ENCODE measurements at places on chromosomes 3 and 15.

DNA sequence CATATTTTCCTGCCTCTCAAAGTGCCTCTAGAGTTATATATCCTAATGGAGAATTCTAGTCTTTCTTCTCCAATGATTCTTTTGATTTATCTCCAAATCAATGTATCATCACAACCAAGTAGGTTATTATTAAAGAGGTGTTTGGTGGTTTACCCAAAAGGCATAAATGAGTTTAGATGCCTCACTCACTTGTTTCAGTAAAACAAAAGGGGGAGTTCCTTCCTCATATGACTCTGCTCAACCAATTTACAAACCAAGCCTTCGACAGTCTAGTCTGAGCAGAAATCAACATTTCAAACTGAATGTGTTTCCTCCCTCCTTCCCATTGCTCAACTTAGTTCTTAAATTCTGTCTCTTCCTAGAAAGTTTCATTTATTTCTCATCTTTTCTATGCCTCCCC, 116.5 kb downstream of the TNIK start:
- no peak for DNase-seq

DNA sequence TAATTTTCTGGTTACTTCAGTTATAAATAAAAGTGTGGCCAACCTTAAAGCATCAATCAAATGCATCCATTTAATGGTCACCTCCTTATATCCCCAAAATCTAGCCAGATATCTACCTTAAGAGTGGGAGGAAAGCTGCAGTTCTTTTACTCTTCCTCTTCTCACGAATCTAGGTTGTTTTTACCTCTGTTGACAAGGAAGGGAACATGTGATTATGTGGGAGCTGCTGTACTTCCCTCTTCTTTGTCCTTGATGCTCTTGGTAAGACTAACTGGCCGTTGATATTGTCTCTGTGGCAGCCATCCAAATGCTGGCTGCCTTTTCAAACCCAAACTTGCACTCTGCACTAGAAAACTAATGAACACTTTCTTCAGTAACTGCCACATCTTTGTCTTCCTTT, 275.3 kb upstream of the CADM2 start:
- no peak for DNase-seq

DNA sequence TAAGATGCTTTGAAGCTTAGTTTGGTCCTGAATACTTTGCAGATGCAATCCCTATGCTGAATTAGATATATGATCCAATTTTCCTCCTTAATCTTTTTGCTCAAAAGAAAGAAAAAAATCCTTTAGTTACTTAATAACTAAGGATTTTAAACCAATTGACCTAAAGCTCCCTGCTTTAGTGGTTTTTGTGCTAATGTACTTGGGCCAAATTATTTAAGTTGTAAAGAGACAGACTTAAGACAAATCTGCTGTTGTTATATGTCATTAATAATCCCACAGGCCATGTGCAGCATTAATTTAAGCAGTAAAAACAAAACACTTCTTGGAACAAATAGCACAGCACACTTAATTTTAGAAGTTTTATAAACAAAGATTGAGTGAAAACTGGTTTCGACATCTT, 776.1 kb upstream of the SEMA6D start:
- DNase-seq = no peak

DNA sequence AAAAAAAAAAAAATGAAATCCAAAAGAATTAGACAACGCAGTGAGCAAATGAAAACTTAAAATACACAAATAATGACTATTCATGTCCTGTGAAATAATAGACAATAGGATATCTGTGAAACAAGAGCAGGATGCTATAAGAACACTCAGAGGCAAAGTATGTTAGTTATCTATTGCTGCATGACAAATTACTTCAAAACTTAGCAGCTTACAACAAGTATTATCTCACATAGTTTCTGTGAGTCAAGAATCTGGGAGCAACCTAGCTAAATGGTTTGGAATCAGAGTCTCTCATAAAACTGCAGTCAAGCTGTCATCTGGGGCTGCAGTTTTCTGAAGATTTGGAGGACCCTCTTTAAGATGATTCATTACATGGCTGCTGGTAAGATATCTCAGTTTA, 36.5 kb upstream of the ZMAT3 start:
- no peak for DNase-seq

- DNase-seq = no peak
These were observed 11.0 kb upstream of the PPP4R2 start for GRCh38 chr3:72985576-72985975.

DNA sequence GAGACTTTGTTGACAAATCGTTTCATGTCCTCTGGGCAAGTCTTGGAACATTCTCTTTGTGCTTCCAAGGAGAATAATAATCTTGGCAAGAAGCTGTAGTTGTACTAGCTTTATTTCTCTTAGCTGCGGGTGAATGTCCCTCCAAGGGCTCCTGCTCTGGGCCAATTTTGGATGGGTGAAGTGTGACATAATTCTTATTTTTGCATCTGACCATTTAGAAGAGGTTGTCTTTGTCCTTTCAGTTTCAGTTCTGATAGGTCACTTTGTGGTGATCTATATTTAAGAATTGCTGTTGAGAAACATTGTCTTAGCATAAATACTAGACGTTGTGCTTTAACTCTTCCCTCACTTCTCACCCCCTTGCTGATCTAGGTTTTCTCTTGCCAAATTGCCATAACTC, 164.8 kb upstream of the RORA start:
- DNase-seq = no peak

DNA sequence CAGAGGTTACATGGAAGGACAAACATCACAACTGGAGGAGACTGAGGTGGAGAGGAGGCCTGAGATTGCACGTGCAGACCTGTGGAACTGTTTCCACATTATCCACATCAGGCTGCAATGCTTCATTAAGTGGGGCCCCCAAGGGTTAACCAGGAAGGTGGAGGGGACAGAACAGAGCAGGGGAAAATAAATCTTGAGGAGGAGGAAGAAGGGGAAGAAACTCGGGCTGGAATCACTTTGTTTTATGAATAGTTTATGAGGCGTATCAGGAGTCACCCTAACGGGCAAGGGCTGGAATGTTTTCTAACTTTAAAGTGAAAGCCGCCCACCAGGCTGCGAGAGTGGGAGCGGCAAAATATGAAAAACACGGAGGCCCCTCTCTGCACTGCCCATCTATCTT, 154.9 kb downstream of the WNT5A start:
- no peak for DNase-seq

DNA sequence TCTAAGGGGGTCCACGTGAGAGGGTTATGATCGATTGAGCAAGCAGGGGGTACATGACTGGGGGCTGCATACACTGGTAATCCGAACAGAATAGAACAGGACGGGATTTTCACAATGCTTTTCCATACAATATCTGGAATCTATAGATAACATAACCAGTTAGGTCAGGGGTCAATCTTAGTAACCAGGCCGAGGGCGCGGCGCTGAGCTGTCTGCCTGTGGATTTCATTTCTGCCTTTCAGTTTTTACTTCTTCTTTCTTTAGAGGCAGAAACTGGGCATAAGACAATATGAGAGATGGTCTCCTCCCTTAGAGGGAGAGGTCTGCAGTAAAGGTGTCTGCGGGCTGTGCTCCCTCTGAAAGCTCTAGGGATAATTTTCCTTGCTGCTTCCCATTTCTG, 261.3 kb downstream of the XXYLT1 start:
- DNase-seq = no peak

DNA sequence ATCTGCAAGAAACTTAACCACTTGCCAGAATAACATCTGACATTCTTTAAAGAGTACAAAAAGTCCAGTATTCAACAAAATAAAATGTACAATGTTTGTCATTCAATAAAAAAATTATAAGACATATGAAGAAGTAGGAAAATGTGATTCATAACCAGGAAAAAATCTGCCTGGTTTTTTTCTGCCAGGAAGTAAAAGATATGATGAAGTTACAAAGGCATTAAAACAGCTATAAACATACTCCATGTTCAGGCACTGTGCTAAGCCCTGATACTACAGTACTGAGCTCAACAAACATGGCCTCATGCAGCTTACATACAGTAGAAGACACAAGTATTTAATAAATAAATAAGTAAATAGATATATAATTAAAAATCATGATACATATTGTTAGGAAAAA, 178.4 kb upstream of the STT3B start:
- DNase-seq = no peak

DNA sequence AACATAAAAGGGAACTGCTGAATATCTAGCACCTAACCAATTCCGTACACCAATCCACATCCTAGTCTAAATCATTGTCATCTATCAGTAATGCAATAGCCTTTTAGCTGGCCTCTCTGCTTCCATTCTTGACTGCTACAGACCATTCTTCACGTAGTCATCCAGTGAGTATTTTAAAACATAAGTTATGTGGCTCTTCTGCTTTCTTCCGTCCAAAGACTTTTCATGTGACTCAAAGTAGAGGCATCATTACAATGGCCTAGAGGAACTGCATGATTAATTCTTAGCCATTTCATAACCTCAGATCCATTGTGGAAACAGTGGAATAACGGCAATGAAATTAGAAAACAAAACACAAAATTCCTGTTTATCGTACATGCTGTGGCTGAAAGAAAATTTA, 88.9 kb upstream of the CBLB start:
- no peak for DNase-seq

DNA sequence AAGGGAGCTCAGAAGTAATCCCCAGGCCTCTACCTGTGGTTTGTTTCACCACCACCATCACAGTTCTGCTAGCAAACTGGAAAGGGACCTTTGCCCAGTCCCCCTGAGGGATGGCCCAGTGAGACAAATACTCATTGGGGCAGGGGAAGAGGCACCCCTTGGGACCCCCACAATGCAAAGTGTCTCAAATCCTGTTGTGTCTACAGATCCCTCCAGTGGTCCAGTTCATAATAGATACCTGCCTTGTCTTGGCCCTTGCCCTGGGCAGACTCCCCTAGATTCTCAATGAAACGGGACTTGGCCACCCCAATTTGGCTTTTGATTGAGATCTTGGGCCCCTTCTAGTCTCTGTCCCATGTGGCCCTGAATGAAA, 43.8 kb upstream of the RAB6B start:
- no peak for DNase-seq

GRCh38 chr3:126983653-126984390, 907 bp downstream of the PLXNA1 start:
- DNase-seq = no peak

DNA sequence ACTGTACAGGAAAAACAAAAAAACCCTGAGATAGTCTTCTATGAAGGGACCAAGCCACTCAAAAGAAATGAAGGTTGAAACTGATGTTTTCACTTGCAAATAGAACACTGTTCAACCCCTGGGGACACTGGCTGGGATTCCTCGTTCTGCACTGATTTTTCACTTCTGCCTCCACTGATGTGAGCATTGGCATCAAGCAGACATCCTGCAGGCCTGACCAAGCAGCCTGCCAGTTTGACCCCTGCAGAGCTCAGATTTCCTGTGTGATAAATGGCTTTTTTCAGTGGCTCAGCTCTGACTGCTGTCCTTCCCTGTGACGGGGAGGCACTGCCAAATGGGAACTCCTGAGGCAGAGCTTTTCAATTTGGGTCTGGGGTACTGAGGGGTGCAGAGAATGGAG, 50.0 kb downstream of the RASGRP1 start:
- no peak for DNase-seq

- no peak for DNase-seq
These were observed 24.4 kb downstream of the IL5RA start for GRCh38 chr3:3085782-3086181.

DNA sequence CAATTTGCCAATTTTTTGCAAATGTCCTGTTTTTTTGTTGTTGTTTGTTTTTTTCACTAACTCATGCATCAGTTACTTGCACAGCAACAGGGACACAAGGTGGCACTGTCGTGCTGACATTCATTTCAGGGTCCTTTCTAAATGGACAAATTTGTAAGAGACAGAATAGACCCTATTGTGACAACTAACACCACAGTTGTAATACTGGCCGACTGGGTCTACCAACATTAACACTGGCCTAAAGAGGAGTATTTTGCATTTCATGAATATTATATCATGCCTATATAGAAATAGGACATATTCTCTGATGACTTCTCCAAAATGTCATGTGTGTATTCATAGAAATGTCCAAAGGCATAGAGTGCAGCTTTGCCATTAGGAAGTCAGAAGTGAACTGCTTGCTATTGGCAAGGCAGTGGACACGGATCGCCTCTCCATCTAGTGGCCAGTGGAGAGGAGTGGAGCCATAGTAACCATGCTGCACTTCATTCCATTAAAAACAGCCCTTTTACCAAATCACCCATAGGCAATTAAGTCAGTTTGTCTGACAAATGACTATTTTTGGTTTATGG, 54.8 kb downstream of the ZBTB20 start:
- DNase-seq = peak; percentile 53

DNA sequence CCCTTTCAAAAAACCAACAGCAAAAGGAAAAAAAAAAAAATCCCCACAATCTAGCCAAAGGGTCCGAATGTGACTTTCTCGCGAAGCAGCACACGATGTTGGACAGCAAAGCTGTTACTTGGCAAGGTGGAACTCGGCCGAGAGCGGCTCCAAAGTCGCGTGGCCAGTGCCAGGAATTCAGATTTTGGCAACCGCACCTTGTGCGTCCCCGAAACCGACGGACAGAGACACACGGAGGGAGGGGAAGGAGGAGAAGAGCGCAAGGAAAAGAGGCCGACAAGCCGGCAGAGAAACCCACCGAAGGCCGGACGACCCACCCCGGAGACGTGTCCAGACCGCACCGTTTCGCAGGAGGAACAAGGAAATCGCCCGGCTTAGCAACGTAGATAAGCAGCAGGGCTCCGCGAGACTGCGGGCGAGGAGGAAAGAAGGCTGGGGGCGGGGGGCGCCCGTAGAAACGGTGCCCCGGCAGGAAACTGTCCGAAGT, 517.3 kb downstream of the MECOM start:
- no peak for DNase-seq

- no peak for DNase-seq
These were observed 253.6 kb downstream of the MAGI1 start for GRCh38 chr3:65785065-65785645.

- no peak for DNase-seq
These were observed 33.0 kb upstream of the SLC12A8 start for GRCh38 chr3:125245521-125245920.

GRCh38 chr15:68379058-68379758, 52.8 kb downstream of the ITGA11 start:
- DNase-seq = no peak

DNA sequence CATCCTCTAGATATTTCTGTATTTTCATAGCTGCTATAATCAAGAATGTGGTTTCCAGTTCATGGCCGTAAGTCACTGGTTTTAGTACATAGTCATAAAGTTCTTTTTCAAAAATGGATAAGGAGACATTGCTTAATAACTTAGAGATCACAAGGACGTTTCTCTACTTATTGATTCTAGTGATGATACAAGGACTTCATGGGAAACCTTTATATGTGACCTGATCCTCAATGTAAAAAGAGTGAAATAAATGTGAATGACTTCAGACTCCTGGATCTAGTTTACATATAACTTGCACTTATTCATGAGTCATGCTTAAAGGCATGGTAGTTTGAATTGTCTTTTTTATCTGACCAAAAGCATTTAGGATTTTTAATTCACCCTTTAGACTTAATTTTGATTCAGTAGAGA, 35.2 kb downstream of the TSC22D2 start:
- DNase-seq = no peak
